ENCODE measurements at places on chromosomes 5 and 9. TPM values are rescaled to one million over a fixed set of nuclear protein-coding genes. Genes with fewer than 3 reads are reported as not detected.

The WDR38 gene
- total RNA-seq: 0.16 TPM

GRCh38 chr9:137919095-137919465 lies 41.5 kb downstream of the CACNA1B start:
- no peak for DNase-seq

The MEF2C gene
- 254 TPM for total RNA-seq

The IRX4 gene
- not detected for total RNA-seq

The CDC25C gene
- total RNA-seq: 0.16 TPM

DNA sequence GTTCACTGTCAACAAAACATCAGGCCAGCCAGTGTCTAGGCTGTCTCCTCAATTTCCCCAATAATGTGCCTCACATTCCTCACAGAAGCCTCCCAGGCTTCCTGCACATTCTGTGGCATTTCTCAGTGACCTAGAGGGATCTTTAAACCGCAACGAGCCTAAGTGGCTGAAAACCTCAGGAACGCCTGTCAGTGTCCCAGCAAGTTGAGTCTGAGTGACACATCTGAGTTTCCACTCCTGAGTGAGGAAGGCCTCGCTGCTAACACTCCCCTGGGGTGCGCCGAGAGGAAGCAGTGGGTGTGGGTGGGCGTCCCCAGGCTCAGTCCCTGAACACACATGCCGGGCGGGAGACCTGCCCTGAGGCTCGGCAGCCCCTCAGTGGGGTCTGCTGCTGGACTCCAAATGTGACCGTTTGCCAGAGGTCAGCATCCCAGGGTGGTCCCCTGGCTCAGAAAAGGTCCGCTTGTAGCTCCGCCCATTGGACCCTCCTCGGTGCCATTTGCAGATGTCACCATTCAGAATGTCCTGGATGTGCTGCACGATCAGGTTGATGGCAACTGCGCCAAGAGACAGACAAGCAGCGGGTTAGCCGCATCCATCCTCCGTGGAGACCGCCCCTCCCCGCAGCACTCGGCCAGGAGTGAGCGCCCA lies 6.3 kb downstream of the UCK1 start:
- peak; percentile 42 for DNase-seq

DNA sequence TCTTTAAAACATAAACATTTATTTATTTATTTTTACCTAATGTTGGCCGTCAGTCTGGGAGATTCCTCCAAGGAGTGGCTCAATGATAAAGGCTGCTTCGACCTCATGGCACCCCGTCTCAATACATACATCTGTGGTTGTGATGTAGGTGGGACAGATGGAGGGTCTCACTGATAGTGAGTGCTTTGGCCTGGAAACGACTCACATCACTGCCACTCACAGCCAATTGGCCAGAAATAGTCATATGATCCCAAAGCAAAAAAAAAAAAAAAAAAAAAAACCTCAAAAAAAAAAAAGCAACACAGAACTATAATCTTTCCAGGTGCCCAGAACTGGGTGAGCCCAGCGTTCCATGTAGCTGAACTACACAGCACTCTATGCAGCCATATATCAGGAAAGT lies 125.4 kb downstream of the PSAT1 start:
- DNase-seq: no peak

GRCh38 chr5:95244479-95244878 lies 40.4 kb downstream of the MCTP1 start:
- DNase-seq: no peak
